Fibroblast of skin of left quadriceps (primary cell): ENCODE measurements at places on chromosomes 6 and 20.

DNA sequence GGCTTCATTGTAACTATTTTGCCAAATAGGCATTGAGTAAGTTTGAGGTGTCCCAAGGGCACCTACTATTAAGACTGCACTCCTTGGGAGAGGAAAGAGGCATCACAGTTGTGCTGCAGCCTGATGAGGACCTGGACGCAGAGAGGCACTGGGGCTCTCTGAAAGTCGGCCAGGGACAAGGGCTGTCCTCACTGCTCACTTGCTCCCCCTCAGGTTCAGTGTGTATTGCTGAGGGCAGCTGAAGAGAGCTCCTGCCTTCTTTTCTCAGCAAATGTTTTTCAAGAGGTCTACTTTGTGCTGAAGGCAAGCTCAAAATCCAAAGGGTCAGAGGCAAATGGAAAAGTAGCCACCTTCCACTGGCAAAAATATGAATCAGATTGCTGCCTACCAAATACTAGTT is 331.8 kb downstream of the RIMS1 start:
- no peak for DNase-seq

- DNase-seq, result no peak
Observed at GRCh38 chr6:78192057-78192456, 539.2 kb downstream of the MEI4 start.

DNA sequence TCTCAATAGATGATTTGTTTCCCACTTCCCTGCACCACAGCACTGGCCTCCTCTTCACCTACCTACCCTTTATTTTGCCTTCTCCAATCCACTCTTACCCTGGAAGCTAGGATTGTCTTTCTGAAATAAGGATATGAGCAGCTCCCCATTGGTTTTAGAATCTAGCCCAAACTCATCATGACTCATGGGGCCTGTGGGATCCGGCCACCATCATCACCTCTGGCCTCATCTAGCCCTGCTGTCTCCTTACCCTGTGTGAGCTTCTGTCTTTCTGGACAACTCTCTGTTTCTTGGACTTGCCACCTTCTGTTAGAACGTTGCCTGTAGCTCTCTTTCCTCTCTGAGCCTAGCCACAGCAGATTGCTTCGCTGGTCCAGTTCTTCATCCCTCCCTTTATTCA is 277.1 kb downstream of the PAX1 start:
- DNase-seq, result no peak

DNA sequence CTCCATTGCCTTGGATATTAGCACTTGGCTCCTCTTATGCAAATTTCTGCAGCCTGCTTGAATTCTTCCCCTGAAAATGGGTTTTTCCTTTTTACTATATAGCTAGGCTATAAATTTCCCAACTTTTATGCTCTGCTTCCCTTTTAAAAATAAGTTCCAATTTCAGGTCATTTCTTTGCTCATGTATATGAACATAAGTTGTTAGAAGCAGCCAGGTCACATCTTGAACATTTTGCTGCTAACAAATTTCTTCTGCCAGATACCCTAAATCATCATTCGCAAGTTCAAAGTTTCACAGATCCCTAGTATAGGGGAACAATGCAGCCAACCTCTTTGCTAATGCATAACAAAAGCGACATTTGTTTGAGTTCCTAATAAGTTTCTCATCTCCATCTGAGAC is 34.5 kb upstream of the ENPP4 start:
- DNase-seq, result no peak

DNA sequence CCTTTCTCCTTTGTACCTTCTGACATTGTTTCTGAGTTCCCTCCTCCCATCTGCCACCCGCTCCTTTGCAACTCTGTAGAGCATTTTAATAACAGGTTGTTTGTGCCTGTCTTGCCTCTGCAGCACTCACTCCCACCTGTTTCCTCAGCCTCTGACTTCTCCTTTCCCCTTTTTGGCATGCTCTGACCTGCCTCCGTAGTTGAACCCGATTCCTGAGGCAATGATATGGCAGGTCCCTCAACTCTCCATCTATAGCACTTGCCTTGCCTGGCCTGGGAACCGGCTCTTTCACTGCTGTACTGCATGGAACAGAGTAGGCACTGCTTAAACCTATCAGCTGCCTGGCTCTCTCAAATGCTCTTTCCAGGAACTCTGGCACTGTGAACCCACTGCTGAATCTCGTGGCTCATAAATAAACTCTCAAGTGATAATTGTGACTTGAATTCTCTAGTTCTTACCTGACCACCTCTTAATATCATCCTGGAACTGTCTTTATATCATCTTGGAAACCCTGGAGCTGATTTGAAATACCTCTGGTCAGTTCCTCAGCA is 50.3 kb downstream of the UTRN start:
- no peak for DNase-seq

- no peak for DNase-seq
Observed at GRCh38 chr6:111644893-111645430, 39.3 kb upstream of the TRAF3IP2 start.

GRCh38 chr20:53623454-53624211 is 30.0 kb upstream of the ZNF217 start:
- no peak for DNase-seq

DNA sequence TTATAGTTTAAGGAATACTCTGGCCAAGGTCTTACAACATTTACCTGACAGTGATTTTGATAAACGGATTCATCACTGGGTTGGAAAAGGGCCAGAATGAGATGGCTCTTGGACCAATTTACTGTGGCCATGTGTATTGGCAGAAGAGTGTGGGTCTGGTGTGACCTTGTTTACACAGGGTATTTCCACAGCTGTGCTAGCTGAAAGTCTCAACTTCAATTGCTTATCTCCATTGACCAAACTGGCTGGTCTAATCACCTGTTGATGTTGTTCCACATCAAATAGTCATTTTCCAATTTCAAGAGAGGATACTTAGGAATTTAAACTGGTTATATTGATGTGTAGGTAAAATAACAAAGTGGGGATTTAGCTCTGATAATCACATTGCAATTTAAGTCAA is 501.6 kb upstream of the MAP3K7 start:
- no peak for DNase-seq

DNA sequence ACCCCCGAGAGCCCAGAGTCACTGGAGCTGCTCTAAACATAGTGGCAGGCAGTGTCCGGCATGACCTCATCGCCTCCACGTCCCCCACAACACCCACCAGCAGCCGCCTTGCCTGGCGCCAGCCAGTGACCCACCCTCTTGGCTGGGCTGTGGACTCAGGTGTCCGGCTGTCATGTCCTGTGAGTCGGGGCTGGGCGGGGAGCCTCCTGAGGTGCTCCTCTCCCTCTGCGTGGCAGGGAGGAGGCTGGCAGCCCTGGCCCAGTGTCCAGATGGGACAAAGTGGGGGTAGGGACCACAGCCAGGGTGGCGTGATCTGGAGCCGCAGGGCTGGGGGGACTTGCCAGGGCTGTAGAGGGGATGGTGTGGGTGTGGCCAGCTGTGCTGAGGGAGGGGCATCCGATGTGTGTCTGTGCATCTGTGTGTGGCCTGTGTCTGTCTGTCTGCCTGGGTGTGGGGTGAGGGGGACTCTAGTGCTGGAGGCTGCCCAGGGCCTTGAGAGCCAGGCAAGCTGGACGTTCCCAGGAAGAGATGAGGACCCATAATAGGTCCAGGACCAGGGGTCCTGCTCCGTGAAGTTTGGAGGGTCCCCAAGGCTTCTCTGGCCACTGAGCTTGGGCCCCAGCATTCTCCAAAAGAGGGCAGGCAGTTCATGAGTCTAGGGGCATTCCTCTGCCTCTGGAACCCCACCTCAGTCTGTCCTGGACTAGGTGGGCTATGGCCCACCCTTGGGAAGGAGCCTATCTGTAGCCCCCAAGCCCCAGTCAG is 2.3 kb upstream of the SOX18 start:
- DNase-seq, result no peak

DNA sequence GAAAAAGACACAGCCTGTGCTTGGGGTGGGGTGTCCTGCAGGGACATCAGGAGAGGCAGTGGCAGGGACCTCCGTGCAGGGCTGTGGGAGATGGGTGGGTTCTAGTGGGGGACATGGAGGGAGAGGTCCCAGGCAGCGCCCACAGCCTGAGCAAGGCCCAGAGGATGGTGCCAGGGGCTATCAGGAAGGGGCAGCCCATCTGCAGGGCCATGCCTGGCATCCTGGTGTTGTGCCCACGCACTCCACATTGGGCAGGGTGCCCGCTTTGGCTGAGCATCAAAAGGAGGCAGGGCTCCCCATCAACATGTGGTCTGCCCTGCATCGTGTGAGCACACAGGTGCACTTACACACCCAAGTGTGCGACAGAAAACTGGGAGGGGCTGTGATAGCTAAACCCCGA is 184.3 kb upstream of the SNX9 start:
- no peak for DNase-seq

GRCh38 chr6:100203400-100203799 is 209.4 kb upstream of the MCHR2 start:
- DNase-seq, result peak; percentile 97

GRCh38 chr20:51382986-51383821 is 159.3 kb downstream of the NFATC2 start:
- no peak for DNase-seq

GRCh38 chr20:38073307-38074071 is 39.9 kb downstream of the RPRD1B start:
- DNase-seq, result peak; percentile 92

- DNase-seq, result no peak
Observed at GRCh38 chr6:163842467-163842866, 427.9 kb downstream of the QKI start.

- no peak for DNase-seq
Observed at GRCh38 chr6:63806573-63806913, 170.9 kb downstream of the PHF3 start.

DNA sequence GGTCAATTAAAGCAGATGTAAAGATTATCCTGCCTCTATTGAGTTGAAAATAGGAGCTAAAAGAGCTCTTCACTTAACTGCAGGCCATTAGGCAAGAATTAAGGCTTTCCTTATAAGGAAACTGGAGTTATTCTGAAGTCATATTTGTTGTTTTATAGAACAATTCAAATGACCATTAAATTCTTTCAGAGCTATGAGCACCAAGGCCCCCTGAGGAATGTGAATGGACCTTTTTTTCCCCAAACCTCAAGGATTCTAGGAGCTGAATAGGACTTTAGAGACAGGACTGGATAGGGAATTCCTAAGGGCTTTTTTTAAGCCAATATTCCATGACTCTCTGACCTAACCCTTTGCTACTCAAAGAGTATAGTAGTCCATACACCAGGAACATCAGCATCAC is 565.7 kb upstream of the BTBD3 start:
- no peak for DNase-seq

DNA sequence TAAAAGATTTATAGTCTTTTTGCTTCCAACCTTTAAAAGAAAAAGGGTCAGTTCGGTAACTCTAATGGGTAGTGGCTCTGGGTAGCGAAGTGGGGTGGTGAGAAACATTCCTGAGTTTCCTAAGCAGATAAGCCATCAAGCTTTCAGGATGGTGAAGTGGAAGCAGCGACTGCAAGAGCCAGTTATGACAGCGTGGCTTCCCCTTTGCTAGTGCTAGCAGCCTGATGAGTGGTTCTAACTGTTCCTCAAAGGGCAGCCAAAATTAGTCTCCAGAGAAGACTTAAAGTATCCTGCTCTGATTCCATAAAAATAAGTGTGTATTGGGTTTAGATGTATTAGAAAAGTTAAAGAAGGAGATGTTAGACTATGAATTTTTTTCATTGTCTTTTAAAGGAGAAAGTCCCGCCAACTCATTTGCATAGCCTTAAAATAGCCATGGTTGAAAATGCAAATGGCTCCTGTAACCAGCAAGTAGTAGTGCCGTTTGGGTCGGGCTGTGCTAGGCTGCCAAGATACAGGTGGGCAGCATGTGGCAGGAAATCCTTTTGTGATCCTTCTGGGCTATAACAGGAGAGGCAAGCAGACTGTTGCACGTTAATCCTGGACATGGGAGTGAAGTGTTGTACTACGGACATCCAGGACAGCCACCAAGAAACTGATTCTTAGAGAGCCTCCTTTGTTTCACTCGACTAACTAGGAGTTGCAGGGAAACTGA is 18.0 kb downstream of the ELOVL2 start:
- no peak for DNase-seq

DNA sequence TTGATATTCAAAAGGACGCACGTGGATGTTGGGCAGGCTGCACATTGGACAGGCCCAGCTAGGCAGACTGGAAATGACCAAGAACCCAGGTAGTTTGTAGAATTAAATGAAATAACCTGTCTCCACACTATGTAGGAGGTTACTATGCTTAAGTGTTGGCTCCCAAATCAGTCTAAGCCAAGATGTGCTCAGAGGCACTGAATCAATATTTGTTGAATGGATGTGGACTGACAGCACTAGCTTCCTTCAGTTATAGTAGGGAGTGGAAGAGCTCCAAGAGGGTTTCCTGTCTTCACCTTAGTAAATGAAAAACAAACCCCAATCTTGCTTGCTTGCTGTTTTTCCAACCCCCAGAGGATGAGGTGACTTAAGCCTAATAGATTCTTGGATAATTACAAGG is 180.5 kb downstream of the JARID2 start:
- no peak for DNase-seq

GRCh38 chr6:3402310-3403237 is 54.3 kb downstream of the SLC22A23 start:
- no peak for DNase-seq

- DNase-seq, result no peak
Observed at GRCh38 chr6:53524455-53524815, 20.5 kb downstream of the GCLC start.

GRCh38 chr20:20803011-20803410 is 90.6 kb upstream of the RALGAPA2 start:
- no peak for DNase-seq

DNA sequence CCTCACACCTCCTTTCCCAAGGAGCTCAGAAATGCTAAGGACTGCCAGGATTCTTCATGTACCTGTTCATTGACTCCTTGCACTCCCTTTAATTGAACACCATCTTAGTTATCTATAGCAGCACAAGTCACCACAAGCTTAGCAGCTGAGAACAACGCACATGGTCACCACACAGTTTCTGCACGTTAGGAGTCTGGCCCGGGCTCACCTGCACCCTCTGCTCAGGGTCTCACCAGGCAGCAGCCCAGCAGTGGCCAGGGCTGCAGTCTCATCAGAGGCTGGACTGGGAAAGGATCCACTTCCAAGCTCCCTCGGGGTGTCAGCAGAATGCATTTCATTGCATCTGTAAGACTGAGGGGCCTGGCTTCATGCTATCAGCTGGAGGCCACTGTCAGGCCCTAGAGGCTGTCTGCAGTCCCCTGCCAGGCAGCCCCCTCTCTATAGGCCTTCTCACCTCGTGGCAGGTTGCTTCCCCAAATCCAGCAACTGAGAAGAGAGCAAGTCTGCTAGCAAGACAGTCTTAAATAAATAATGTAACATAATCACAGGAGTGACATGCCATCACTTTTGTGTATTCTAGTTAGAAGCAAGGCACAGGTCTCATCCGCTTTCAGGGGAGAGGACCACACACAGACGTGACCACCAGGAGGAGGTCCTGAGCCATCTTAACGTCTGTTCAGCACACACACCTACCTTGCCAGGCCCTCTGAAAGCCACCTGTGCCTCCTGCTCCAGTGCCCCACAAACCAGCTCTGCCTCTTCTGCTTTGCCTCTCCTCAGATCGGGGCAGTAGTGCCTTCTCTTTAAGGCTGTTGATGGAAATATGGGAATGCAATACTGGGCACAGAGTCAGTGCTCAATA is 165.2 kb upstream of the CST7 start:
- DNase-seq, result no peak
